ENCODE measurements at places on chromosomes 11 and 22. TPM values are rescaled to one million over a fixed set of nuclear protein-coding genes. Genes with fewer than 3 reads are reported as not detected.
A peak's percentile ranks its signal among the peaks of the same experiment; 100 is the strongest.

The RPL27A gene
- total RNA-seq = 724 TPM

The RELA gene
- 67.9 TPM for total RNA-seq

The PRR33 gene
- total RNA-seq = not detected

The SLC29A2 gene
- 16.2 TPM for total RNA-seq

The NXPE4 gene
- not detected for total RNA-seq

The ANO9 gene
- 28.0 TPM for total RNA-seq

The OR8J3 gene
- total RNA-seq = not detected

The TYR gene
- not detected for total RNA-seq

The NPAS4 gene
- total RNA-seq = not detected

The RAB3IL1 gene
- total RNA-seq = 13.3 TPM

DNA sequence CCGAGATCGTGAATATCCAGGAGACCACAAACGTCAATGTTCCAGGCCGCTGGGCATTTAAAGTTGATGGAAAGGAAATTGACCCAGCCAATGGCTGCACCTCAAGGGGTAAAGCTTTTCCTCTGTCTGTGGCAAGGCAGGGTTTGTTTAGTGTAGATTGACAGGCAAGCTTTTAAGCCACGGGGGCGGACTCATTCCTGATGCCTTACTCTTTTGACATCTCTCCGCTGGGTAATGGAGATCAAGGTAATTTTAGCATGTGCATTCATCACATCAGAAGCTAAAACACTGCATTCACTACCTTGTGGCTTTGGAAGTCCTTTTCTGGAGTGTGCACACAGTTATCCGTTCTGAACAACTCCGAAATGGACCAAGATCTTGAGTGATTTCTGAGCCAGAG, 12.6 kb downstream of the TECTA start:
- no peak for DNase-seq

DNA sequence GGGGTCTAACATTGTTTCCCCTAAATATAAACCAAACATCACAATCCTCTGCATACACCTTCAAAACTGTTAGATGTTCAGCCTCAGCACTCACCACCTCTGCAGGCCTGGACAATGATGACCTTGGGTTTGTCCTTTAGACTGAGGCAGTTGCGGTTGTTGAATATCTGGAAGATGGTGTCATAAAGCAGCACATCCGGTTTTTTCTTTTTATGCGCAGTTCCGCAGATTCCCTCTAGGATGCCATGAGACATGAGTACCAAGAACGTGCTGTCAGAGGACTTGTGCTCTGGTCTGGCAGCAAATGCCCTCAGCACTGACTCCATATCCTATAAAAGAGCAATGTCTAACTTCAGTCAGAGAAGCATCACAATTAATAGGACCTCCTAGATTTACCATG, 22.8 kb downstream of the CASP5 start:
- DNase-seq = no peak

DNA sequence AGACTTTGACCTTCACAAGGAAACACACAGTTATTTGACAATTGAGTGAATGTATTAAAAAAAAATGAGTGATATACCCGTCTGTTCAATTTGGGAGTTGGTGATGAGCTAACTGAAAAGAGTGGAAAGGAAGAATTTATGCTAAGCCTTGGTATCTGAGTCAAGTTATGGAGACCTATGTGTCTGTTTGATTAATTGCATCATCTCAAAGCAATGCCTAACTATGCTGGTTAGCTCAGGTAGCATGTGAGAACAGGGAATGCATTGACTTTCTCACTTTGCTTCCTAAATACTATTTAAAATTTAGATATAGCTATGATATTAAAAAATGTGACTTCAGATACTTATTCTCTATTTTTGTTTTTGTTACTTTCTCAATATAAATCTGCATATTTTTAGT, 110.5 kb downstream of the DDX10 start:
- DNase-seq = no peak

- no peak for DNase-seq
Observed at GRCh38 chr11:70063121-70063520, 15.0 kb upstream of the ANO1 start.

- no peak for DNase-seq
Observed at GRCh38 chr11:64340671-64341335, 799 bp downstream of the CCDC88B start.

- peak; percentile 87 for DNase-seq
Observed at GRCh38 chr11:93330446-93330984, at the start of gene DEUP1. DEUP1 (plus strand) TSS chr11:93330742; CDS start chr11:93332260, 1,518 bp downstream.

GRCh38 chr22:25514436-25515180, 49.9 kb upstream of the GRK3 start:
- DNase-seq = no peak

DNA sequence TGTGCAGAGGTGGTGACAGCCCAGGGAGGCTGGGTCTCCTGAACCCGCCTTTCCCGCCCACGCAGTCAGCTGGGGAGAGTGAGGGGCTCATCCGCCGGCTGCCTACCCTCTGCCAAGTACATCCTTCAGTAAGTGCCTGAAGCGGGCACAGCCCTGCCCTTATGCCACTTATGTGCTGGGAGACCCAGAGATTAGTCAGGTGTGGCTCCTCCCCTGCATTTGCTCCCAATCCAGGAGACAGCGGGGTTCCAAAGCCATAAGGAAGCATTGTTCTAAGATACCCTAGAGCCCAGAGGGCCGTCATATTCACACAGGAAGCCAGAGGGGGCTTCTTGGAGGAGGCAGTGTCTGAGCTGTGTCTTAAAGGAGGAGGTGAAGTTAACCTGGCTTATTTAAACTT, 5.8 kb upstream of the PPP6R3 start:
- no peak for DNase-seq

GRCh38 chr11:47442514-47442913, 6.4 kb downstream of the RAPSN start:
- no peak for DNase-seq

GRCh38 chr22:30284172-30284571, 5.1 kb downstream of the CASTOR1 start:
- peak; percentile 66 for DNase-seq

DNA sequence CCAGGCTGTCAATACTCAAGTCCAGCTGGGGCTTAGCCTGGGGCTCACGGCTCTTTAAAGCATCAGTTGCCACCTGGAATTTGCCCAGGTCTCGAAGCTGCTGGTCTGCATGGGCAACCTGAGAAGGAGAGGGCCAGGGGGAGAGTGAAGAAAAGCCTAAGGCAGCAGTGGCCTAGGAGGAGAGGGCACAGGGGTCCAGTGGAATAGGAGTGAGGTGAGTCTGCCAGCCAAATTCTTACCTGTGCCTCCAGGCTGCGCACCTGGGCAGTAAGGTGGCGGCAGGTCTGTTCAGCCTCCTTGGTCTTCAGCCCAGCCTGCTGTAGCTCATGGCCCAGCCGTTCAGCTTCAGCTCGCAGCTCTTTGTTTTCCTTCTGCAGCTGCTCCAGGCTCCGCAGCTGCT, 10.0 kb downstream of the IL18BP start:
- DNase-seq = no peak

GRCh38 chr22:31262312-31263133, 29.8 kb downstream of the PIK3IP1 start:
- no peak for DNase-seq

- DNase-seq = no peak
Observed at GRCh38 chr22:30080805-30081204, 541 bp downstream of the HORMAD2 start.

- no peak for DNase-seq
Observed at GRCh38 chr11:67486481-67487195, 3.8 kb downstream of the AIP start.

DNA sequence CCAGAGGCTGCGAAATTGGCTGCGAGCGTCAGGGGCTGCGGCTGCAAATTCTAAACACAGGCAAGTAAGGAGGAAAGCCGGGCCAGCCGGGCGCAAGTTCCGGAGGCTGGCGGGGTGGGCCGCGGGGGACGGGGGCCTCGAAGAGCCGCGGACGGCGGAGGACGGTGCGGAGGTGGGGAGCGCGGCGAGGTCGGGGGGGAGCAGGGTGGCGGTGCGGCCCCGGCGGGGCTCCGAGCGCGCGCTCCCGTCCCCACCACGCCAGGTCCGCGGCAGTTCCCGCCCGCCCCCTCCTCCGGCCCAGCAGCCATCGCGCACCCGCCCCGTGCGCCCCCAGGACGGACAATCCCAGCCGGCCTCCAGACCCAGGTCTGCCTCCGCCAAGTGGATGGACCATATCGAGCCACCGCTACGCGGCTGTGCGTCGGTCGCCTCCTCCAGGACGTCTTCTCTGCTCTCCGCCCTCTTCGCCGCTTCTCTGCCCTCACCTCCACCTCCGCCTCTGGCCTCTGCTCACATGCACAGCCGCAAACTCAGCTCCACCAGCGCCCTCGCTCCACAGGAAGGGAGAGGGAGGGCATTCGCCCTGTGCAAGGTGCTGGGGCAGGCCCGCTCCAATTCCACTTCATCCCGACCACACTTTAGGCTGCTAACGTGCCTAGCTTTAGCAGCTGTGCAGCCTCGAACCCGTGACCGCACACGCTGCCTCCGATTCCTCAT, 7.2 kb downstream of the ELFN2 start:
- no peak for DNase-seq

DNA sequence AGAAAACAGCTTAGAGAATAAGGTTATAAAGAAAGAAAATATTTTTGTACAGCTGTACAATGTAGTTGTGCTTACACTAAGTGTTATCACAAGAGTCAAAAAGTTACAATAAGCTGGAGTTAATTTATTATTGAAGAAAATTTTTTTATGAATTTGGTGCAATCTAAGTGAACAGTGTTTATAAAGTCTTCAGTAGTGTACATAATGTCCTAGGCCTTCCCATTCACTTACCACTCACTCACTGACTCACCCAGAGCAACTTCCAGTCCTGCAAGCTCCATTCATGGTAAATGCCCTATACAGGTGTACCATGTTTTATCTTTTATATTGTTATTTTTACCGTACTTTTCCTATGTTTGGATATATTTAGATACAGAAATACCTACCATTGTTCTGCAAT, 34.7 kb downstream of the GDPD4 start:
- no peak for DNase-seq

DNA sequence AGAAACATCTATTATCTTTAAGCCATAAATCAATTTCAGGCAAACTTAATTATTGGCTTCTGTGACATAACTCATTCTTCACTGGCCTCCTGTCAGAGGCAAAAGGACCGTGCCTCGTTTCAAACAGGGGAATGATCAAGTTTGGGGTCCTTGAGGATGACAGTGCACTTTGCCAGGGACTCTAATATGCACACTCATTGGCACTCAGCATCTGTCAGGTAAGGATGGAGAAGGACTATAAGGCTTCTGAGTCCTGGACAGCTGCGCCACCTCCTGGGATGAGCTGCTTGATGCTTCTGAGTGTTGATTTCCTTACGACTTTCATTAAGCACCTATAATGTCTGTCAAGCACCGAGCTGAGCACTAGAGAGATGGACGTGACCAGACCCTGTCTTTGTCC, 20.2 kb downstream of the BPIFC start:
- DNase-seq = no peak

GRCh38 chr11:2133241-2134021, 5.8 kb downstream of the IGF2 start:
- DNase-seq = no peak

DNA sequence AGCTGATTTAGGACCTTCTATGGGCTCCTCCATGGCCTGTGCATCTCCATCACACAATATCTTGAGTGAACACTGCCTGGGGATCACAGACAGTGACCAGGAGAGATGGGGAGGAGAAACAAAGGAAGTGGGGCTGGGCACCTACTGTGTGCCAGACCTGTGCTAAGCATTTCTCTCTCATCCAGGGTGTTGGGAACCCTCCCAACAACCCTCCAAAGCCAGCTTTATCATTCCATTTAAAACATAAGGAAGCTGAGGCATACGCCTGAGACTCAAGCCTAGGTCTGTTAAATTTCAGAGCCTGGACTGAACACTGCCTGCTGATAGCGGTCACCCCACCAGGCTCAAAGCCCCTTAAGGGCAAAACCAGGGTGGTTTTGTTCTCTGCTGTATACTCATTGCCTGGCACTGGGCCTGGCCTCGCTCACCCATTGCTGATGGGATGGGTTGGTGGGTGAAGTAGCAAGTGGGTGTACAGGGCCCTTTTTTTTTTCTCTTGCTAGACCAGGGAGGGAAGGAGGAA, 130.1 kb downstream of the MN1 start:
- no peak for DNase-seq

- DNase-seq = peak; percentile 85
Observed at GRCh38 chr11:45180179-45180847, 33.9 kb downstream of the PRDM11 start.

DNA sequence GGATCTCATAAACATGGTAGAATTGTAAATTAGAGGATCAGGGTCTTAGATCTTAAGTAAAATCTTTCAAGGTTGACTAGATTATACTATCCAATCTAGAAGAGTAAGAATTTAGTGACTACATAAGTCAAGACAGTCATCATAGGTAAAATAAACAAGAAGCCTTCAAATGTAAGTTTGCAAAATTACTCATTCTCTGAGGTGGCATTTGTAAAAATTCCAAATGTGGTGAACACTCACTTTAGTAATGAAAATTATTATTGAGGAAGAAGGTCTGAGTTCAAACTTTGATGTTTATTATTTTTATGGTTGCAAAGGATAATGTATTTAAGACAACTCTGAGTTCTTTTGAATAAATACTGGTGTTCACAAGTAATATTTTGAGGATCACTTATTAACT, 4.6 kb downstream of the HYLS1 start:
- no peak for DNase-seq

DNA sequence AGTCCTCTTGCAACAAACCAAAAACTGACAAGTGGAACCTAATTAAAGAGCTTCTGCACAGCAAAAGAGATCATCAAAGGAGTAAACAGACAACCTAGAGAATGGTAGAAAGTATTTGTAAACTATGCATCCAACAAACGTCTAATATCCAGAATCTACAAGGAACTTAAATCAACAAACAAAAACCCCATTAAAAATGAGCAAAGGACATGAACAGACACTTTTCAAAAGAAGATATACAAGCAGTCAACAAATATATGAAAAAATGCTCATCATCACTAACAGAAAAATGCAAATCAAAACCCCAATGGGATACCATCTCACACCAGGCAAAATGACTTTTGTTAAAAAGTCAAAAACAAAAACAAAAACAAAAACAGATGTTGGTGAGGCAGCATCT, 33.7 kb downstream of the ZNF214 start:
- DNase-seq = no peak

DNA sequence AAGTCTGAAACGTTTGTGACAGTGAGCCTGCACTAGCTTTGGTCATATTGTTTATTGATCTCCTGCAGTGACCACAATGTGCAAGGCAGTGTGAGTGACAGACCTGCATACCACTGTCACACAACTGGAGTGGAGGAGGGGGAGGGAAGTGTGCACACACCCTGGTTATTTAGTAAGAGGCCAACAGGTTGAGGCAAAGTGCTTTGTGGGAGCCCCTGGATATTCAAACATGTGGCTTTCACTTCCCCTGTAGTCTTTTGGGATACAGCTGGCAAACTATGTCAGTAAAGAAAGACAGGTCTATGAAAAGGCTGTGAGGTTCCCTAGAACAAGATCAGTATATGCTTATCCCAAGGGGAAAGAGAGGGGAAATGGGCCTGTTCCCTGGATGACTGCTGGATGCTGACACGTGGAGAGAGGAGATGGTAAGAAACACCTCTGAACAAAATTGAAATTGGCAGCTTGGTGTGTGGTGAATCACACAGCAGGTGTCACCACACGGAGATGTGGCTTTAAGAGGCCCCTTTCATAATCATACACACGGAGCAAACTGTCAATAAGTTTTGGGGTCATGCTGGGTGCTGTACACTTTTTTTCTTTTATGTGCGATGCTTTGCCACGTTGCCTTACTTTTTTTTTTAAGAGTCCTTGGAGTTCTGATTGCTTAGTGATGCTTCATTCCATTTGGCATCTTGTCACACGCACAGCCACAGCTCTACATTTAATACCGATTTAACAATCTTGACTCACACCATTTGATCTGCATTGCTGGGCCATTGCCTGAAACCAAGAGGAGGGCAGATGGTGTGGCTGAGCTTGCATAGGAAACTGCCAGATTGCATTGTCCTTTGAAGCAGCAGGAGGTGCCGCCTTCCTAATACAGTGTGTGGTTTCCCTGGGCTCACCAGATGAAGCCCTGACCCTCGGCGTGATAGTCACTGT, 11.3 kb downstream of the OSBP2 start:
- no peak for DNase-seq

Measured in left lung (tissue), 14 donors.